Fibroblast of skin of left quadriceps (primary cell): ENCODE measurements at places on chromosomes 4 and X.

DNA sequence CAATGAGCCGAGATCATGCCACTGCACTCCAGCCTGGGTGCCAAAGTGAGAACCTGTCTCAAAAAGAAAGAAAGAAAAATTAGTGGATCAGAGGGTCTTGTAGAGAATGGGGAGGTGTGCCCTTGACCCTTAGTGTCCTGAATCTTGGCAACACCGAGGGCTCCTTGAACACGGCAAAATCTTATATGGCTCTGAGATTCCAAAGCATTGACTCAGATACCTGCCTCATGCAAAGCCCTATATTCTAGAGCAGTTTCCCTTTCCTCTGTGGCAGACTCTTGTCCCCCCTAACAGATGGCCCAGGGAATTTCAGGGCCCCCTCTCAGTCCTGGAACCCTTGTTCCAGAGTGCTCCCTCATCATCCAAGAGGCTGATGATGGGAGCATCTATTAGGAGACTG lies 6.8 kb downstream of the CLDN2 start:
- no peak for DNase-seq

- no peak for DNase-seq
Observed at GRCh38 chr4:2930758-2931511, 32.3 kb downstream of the NOP14 start.

- DNase-seq = no peak
Observed at GRCh38 chr4:142334931-142335330, 511.2 kb downstream of the INPP4B start.

- DNase-seq = no peak
Observed at GRCh38 chrX:103585411-103586313, at the start of gene TCEAL4. TCEAL4 (plus strand) TSS chrX:103585515; CDS start chrX:103586676, 1,161 bp downstream.

- DNase-seq = no peak
Observed at GRCh38 chr4:147220833-147221232, 260.1 kb upstream of the EDNRA start.

DNA sequence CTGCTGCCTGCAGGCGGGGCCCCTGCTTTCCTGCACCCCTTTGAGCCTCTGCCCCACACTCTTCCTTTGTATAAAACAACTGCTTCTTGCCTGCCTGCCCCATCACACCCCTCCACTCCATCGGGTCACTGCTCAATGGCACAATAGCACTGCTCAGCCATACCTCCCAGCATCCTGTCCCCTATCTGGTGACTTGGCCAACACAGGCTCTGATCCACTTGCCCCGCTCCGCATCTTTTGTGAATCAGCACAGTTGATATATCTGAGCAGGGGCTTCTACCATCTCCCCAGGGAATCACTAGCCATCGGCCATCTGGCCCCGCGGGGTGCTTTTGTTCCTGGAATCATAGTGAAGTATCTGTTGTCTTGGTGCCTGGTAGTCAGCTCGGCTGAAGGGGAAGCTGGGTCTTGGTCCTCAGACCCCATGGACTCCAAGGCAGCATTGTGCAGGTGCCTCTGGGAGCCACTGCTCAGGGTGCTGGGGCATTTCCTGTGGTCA lies 45.3 kb downstream of the MAP7D3 start:
- no peak for DNase-seq

GRCh38 chrX:21493226-21493830 lies 119.1 kb downstream of the CNKSR2 start:
- peak; percentile 6 for DNase-seq

- DNase-seq = no peak
Observed at GRCh38 chr4:25703731-25704388, 48.2 kb downstream of the SLC34A2 start.

GRCh38 chr4:82903737-82904136 lies 3.2 kb downstream of the THAP9 start:
- DNase-seq = no peak

DNA sequence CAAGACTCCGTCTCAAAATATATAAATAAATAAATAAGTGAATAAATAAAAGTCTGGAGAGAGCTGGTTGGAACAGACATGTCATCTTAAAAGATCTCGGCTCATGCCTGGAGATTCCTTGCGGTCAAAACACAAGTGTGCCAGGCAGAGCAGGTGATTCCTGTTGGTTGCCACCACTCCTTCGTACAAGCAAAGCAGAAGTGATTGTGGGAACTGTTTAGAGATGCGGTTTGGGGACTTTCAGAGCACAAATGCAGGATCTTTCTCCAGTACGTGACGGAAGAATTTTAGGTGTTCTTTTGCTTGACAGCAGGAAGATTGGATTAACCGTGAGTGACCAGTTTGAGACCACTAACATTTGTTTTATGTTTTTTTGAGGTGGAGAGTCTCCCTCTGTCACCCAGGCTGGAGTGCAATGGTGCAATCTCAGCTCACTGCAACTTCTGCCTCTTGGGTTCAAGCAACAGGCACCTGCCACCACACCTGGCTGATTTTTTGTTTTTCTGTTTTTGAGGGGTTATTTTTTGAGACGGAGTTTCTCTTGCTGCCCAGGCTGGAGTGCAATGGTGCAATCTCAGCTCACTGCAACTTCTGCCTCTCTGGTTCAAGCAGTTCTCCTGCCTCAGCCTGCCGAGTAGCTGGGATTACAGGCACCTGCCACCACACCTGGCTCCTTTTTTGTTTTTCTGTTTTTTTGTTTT lies 2.8 kb upstream of the CRLF2 start:
- no peak for DNase-seq

- peak; percentile 57 for DNase-seq
Observed at GRCh38 chr4:140238351-140239056, 84.5 kb upstream of the MAML3 start.

GRCh38 chrX:2474963-2475726 lies 25.6 kb downstream of the DHRSX start:
- no peak for DNase-seq

GRCh38 chr4:158527516-158527915 lies 5.8 kb downstream of the RXFP1 start:
- DNase-seq = no peak

DNA sequence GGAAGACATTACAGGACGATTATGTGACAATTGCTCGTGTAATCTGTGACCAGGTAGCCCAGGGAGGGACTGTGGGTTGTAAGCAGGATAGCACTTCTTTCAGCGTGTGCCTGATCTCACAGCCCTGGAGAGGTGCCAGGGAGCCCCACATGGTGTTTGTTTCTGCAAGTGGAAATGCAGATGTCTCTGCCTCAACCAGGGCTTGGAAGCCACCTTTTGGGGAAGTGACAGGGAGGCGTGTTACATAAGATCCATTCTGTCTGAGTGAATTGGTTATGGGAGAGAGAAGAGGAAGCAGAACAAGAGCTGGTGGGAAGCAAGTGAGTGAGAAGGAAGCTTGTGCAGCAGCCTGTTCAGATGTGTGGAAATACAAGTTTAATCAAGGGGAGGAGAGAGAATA lies 104.5 kb upstream of the GATB start:
- no peak for DNase-seq
